Glutamatergic neuron (in vitro differentiated cells): ENCODE measurements at places on chromosomes 2 and 18.

DNA sequence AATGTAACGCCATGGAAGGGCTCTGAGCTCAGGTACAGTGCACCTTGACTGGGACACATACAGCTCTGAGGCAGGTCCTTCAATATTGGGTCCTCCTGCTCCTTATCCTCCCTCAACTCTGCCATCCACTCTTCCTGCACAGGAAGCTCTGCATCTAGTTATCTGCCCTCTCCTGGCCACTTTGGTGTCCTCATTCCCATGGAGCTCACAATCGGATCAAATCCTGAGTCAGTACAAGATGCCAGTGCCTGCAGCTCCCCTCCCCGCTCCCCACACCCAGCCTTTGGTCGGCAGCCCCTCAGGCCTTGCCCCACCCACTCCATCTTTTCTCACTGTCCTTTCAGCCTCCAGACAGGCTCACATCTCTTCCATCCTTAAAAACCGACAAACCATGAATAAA, 58.0 kb downstream of the LRRFIP1 start:
- DNase-seq: no peak

DNA sequence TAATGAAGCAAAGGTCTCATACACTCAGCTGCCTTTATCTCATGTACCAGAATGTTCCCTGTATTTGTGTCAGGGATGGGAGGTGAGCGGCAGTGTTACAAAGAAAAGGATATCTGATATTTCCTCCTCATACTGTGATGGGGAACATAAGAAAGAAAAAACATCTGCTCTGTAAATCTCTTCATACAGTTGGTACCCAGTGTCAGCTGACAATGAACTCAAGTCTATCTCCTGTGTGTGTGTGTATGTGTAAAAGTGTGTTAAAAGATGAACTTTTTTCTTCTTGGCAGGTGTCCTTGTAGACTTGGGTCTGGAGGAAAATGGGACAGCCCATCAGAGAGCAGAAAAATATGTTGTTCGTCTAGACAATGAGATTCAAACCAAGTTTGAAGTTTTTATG, 127.8 kb downstream of the ESCO1 start:
- no peak for DNase-seq

DNA sequence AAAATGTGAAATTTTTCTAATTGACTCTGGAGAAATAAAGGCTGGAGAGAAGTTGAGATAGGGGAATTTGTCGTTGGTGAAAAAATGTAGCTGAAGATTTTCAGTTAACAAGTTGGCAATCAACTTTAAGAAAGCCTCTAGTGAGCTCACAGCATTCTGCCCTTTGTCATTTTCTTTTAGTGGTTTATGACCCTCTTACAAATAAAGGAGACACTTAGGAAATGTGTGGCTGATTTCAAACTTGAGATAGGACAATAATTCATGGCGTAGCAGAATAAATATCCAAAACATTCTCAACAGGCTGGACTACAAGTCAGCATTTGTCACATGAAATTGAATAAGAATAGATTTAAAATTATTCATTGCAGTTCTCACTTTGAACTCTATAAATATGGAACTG, 412.5 kb upstream of the SPHKAP start:
- no peak for DNase-seq

DNA sequence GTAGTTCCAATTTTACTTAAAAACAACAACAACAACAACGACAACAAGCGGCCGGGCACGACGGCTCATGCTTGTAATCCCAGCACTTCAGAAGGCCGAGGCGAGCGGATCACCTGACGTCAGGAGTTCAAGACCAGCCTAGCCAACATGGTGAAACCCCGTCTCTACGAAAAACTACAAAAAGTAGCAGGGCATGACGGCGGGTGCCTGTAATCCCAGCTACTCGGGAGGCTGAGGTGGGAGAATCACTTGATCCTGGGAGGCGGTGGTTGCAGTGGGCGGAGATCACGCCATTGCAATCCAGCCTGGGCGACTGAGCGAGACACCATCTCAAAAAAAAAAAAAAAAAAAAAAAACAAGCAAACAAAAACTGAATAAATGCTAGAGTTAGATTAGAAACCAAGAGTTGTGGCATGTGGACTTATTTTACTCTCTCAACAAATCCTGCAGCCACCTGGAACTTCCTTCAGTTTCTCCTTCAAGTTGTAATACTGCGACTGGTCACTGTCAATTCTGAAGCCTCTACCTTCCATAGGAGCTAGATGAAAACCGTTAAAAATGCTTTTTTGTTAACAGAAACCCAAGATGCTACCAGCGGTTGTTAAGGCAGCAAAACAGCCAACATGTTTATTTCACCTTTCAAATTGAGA, 1.3 kb downstream of the ATP5F1A start:
- DNase-seq: no peak

- no peak for DNase-seq
These were observed 118.5 kb upstream of the RIOK3 start for GRCh38 chr18:23334569-23334968.

- no peak for DNase-seq
These were observed 284.1 kb downstream of the PHLPP1 start for GRCh38 chr18:62999392-62999791.

- DNase-seq: no peak
These were observed 109.1 kb downstream of the KCNH7 start for GRCh38 chr2:162729469-162729868.

GRCh38 chr2:25400169-25400568, 58.4 kb upstream of the DNMT3A start:
- no peak for DNase-seq

DNA sequence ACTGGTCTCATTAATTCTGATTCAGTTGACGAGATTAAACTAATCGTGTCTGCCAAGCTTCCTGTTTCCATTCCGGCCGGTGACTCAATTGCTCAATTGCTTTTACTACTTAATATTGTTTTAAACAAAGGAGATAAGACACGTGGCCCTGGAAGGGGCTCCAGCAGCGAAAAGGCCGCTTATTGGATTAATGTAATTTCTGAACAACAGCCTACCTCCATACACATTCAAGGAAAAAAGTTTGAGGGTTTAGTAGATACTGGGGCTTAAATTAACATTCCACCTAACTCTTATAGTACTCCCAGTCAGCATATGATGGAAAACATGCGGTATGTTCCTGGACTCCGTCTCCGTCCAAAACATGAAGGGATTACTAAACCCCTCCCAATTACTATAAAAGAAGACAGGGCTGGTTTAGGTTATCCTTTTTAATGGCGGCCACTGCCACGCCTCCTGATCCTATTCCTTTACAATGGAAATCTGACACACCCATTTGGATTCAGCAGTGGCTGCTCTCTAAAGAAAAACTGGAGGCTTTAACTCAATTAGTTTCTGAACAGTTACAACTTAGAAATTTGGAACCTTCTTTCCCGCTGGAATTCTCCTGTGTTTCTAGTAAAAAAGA, 27.1 kb downstream of the VPS54 start:
- no peak for DNase-seq

DNA sequence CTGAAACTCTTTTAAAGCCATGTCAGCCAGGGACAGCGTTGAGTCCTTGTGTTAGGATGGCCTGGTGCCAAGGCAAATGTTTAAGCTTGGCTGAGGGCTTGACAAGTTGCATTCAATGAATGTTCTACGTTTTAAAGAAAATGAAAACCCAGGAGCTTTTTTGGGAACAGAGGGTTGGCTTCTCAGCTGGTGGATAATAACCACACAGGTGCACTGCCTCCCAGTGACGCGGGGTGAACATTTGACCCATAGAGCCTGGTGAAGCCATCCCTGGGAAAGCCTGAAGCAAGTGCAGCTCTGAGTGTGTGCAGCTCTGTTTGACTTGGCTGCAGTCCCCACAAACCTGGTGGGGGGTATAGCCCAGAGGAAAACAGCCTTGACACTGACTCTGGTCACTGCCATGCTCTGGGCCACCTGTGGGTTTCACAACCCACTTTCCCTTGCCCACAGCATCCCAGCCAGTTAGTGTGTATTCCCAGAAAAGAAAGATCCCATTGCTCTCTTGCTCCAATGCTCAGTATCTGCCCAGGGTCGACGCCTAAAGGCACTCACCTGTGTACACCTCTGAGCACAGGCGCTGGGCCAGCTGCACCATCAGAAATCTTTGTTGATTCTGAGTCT, 874.9 kb downstream of the RNF144A start:
- no peak for DNase-seq

DNA sequence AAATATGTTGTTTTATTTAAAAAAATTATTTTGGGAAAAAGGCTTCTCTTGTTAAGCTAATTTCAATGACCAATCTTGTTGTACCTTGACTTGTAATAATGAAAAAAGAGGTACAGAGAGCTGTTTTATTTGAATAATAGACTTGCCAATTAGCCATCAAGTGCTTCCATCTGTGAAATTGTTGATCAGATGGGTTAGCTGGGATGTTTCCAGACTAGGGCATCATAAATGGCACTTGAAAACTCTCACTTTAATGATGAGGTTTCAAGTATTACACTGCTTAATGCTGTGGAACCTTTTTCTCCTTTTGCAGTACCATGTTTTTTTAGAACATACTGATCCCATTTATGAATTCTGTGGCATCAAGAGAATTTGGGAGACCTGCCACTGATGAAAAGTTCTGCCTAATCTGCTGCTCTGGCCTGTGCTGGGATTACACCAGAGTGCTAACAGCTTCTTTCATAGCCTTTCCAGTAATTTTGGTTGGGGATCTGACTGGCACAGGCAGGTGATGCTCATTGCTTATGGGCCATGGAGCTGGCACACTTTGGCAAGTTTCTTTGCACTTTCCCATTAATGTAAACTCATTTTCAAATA, 24.2 kb downstream of the PSMD14 start:
- DNase-seq: no peak

DNA sequence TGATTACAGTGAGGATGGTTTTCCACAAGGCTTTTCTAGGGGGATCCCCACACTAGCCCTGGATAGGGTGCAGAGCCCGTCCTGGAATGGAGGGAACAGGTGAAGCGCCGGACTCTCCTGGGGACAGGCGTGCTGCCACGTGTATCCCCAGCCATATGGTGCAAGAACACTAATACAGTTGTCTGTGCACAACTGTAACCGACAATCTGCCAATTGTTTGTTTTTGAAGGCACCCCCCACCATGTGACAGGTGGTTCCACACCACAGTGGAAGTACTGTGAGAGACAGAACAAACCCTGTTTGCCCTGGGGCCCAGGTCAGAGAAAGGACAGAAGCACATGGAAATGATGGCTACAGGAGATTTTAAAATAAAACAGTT, 52.9 kb downstream of the MYCN start:
- no peak for DNase-seq

GRCh38 chr2:239306274-239307220, 94.3 kb downstream of the HDAC4 start:
- DNase-seq: no peak

DNA sequence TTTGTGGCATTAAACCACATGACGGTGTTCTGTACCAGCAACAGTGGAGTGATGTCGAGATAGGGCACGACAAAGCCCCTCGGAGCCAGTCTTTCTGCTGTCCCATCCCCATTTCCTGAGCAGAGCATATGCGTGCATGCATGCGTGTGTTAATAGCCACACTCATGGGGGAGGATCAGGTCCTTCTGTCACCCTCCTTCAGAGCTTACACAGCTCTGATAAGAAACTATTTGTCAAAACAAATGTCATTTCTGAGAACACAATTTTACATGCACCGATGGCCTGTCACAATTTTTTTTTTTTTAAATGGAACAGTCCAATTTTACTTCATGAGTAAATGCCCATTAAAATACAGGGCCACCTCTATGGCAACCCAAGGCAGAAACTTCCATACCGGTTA, 95.9 kb upstream of the ZBTB14 start:
- no peak for DNase-seq

GRCh38 chr2:179524809-179525339, 260.2 kb upstream of the SESTD1 start:
- no peak for DNase-seq

DNA sequence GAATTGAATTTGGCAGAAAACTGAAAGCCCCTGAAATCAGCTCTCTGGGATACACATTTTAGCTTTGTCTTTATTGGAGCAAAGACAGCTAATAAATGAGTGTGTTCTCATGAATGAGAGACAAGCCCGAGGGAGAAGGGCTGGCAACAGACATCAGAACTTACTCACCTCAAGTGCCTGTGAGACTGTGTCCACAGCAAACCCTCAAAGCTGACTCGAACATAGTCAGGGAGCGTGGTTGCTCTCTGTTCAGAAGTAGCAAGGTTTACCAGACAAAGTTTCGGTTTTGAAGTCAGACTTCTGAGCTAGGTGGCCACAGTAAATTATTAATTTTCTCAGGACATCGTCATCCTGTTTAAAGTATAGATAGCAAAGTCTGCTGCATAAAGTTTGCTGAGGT, 207.9 kb downstream of the CMPK2 start:
- DNase-seq: no peak

- DNase-seq: no peak
These were observed 97.5 kb upstream of the FSHR start for GRCh38 chr2:49251766-49252165.

DNA sequence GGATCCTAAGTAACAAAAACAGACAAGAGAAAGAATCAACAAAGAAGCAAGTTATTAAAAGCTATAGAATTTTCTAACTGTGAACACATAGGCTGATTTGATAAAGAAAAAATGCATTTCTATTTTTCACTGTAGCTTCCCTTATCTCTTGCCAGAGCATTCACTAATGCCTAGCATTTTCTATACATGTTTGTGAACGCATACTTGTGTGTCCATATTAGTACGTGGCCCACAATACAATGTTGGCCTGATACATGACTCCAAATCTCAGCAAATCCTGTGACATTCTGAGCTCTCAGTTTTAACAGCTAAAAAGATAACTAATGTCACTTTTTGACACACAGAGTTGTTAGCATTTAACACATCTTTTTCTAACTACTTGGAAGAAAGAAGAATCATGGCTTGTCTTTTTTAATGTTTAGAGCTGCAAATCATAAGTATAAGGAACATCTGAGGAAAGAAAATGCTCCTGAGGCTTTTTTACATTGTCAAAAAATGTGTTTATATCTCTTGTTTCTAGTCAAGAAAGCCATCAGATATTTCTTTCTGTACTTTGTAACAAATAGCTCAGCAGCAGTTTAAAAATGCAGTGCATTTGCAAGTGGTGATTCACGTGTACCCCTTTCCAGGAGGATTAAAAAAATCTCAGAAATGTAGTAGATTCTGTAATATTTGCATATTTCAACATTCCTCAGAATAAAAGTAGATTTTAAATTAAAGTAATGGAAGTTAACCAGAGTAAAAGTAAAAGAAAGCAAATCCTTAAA, 1646.8 kb upstream of the TMEFF2 start:
- DNase-seq: no peak

DNA sequence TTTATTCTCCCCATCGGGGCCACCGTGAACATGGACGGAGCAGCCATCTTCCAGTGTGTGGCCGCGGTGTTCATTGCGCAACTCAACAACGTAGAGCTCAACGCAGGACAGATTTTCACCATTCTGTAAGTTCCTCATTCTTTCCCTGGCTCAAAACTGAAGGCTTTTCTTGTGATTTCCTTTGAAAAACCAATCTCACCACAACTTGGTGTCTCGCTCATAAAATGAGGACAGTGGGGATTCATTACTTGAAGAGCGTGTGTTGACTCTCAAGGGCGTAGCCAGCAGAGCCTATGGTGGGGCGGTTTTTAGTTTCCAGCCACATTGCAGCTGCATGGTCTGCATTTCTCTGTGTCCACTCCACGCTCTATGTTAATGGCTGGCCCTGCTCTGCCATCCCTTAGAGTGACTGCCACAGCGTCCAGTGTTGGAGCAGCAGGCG, 29.0 kb downstream of the SLC1A4 start:
- no peak for DNase-seq
